ENCODE measurements at places on chromosomes 6 and 20.

GRCh38 chr6:25017932-25018567, 82.3 kb upstream of the RIPOR2 start:
- peak; percentile 36 for DNase-seq

- DNase-seq = no peak
Measured at GRCh38 chr6:7424967-7425807, 35.6 kb downstream of the RIOK1 start.

DNA sequence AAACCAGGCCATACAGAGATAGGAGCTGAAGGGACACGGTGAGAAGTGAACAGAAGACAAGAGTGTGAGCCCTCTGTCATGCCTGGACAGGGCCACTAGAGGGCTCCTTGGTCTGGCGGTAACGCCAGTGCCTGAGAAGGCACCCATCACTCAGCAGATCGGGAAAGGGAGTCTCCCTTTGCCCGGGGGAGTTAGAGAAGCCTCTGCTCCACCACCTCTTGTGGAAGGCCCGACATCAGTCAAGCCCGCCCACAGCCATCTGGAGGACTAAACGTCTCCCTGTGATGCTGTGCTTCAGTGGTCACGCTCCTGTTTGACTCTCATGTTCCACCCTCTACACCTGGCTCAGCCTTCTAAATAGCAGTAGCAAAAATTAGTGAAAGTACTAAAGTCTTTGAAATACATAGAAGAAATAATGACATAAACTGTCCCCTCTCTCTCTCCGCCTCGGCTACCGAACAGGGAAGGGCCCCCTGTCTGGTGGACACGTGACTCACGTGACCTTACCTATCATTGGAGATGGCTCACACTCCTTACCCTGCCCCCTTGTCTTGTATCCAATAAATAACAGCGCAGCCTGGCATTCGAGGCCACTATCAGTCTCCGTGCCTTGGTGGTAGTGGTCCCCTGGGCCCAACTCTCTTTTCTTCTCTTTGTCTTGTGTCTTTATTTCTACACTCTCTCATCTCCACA, 66.7 kb downstream of the RPP21 start:
- DNase-seq = peak; percentile 11

DNA sequence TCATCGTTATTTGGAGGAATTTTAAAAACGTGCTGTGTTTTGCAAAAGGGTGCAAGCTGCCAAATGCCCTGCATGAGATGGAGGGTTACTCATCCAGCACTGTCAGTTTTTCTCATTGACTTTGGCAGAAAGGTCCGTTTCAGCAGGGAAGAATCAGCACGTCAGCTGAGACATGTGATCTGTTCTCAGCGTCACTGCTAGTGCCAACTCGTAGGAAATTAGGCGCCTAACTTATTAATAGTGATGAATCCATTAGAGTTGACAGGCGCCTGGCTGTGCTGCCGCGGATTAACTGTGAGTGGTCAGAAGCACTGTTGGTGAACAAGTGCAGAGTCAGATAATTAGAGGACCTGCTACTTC, 175.5 kb upstream of the FOXQ1 start:
- DNase-seq = peak; percentile 31

- DNase-seq = no peak
Measured at GRCh38 chr6:80411486-80411885, 305.0 kb downstream of the BCKDHB start.

- DNase-seq = no peak
Measured at GRCh38 chr6:127933852-127934840, 33.3 kb upstream of the THEMIS start.

DNA sequence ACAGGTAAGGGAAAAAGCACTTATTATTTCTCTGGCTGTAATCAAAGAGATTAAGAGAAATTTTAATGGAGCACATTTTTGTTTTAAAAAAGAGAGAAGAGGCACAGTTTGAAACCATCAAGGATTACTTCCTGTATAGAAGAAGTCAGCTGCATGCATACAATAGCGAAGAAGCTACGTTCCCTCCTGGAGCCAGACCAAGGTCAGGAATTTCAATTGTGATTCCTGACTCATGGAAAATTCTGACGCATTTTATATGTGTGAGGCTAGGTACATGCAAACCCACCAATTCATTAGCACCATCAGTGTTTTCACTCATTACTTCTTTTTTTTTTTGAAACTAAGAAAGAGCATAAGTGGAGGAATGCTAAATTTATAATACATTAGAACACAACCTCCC, 232.7 kb upstream of the SGK1 start:
- no peak for DNase-seq

- DNase-seq = no peak
Measured at GRCh38 chr6:120771019-120771418, 563.3 kb downstream of the TBC1D32 start.

DNA sequence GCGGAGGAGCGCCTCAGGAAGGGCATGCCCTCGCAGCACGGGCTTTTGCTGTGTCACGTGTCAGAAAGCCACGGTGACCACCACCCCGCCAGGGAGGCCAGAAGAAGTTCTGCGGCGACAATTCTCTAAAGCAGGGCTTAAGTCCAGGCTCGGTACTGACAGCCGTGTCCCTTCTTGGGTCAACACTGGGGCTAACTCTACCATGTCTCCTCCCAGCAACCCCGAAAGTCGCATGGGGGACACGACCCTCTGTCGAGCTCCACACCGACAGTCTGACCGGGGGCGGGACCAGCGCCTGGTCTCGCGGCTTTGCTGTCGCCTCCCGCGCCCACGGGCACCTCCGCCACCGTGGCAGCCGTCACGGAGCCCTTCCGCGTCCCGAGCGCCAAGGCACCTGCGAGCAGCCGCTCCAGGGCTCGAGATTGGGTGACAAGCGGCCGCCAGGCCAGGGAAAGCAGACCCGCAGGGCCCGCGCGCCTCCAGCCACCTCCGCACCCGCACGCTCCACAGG, 534 bp downstream of the NANP start:
- DNase-seq = no peak

DNA sequence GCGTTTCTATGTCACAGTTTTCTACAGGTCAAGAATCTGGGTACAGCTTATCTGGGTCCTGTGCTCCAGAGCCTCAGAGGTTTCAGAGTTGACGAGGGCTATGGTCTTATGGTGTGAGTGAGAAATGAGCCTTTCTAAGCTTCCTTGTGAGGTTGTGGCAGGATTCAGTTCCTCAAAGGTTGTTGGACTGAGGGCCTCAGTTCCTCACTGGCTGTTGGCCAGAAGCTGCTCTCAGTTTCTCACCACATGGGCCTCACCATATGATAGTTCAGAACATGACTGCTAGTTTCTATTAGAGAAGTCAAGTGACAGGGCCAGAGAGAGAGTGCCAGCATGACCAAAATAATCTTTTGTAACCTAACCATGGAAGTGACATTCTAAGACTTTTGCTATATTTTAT, 96.1 kb downstream of the NUS1 start:
- DNase-seq = no peak

- no peak for DNase-seq
Measured at GRCh38 chr6:146297815-146298214, 245.8 kb upstream of the RAB32 start.

DNA sequence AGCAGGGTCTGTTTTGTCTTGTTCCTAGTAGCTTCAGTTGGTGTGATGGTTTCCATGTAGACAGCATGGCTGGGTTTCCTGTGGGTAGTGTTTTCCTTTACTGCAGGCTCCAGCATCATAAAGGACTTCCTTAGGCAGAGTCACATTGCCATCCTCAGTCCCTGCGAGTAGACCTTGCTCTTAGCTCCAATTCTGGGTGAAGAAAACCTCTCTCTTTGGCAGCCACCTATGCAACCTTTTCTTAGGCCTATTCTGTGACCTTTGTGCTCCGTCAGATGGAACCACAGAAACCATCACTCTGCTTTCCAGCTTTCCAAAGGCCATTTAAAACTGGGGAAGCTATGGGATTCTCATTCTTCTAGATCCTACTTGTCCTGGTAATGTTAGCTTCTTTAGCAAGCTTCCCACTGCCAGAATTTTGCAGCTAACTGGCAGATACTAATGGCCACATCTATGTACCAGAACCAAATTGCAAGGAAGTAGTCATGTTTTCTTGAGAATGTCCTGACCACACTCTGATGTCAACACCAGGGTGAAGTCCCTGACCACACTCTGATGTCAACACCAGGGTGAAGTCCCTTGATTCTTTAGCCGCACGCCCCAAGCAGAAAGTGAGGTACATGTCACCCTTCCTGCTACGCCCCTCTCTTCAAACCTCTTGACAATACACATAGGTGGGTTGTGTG, 646.6 kb upstream of the HS3ST5 start:
- no peak for DNase-seq

DNA sequence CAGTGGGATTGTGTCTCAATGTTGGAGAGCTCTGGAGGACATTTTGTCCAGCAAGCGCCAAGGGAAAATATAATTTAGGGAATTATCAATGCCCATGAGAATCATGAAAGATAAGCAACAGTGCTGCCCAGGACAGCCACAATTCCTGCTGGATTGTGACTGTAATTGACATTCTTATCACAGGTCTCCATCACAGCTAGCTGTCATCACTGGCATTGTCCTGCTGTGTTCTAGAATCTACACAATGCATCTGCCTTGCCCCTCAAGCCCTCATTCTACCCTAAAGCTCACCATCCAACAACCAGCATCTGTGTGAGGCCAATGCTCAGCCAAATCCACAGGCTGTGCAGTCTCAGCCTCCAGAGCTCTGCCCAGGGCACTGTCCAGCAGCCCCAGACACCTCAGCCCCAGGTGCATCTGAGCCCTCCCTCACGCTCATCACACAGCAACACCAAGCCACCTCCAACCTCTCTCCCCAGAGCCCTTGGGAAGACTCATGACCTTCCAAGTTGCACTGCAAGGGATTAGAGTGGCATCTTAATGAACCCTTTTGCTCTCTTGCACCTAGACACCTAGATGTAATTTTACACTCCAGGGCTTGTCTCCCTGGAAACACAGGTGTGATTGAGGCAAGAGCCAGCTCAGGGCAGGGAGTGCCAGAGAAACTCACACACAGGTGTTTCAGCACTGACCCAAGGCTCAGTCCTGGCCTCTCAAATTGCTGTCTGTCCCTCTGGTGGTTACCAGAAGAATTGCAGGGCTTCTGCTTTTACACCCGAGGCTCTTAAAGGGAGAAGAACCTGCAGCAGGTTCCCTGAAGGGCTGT, 85.2 kb upstream of the PHACTR3 start:
- no peak for DNase-seq

- no peak for DNase-seq
Measured at GRCh38 chr6:170181338-170181690, 109.6 kb downstream of the DLL1 start.

- DNase-seq = no peak
Measured at GRCh38 chr20:11654766-11655165, 262.9 kb upstream of the BTBD3 start.

GRCh38 chr6:105740946-105741645, 338.2 kb upstream of the PREP start:
- DNase-seq = no peak

DNA sequence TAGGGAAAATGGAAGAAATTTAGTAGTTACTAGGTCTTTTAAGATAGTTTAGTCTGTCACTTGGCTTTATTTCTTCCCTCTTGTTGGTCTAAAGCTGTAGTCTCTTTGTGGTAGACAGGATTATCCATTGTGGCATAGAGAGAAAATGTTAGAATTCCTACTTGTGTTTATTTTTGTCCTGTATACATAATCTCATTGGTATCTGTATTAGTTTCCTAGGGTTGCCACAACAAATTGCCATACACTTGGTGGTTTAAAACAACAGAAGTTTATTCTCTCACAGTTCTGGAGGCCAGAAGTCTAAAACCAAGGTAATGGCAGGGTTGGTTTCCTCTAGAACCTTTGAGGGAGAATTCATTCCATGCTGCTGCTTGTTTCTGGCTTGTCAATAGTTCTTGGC, 119.4 kb downstream of the ZFAND3 start:
- no peak for DNase-seq

- DNase-seq = no peak
Measured at GRCh38 chr6:32432050-32432450, 7.6 kb upstream of the HLA-DRA start.

DNA sequence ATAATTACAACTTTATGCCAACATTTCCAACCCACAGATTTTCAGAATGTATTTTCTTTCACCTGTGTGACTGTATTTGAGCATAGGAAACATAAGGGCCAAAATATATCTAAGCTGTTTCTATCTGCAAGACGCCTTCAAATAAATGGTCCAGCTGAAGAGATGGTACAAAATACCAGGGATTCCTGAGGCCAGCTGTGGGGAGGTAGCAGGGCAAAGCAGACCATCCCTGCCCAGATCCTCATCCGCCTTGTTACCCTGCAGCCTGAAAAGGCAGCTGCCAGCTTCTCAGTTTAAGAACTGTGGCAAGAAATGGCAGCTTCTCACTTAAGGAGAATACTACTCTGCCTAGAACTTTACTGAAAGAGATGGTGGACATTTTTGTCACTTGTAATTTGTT, 143.3 kb downstream of the KHDC1L start:
- no peak for DNase-seq

DNA sequence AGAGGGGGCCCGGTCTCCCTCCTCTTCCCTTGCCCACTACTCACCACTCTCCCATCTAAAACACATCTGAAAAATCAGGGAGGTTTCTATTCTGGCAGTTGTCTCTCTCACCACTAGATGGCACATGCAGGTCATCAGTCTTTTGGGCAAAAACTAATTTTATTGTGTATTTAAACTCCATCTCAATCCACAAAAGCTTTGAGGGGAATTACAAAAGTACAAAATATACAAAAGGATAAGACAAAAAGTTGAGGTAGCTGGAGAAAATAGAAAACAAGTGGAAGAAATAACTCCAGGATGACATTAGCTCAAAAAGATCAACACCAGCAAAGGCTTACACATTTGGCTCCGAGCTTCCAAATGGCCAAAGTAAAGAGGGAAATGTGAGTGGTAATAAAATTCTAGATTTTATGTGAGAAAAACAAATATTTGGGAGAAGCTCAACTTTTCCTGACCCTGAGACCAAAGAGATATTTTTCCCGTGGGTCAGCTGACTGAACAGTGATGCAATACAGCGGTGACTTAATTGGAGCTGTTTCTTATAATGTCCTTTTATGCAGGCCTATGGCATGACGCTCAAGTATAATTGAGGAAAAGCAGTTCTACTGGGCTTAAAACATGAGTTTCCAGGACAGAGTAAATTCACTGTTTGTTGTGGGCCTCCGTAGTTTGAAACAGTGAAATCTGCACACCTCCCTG, 79.8 kb upstream of the CHD6 start:
- no peak for DNase-seq

- DNase-seq = no peak
Measured at GRCh38 chr6:37480951-37481534, 18.6 kb downstream of the CCDC167 start.

DNA sequence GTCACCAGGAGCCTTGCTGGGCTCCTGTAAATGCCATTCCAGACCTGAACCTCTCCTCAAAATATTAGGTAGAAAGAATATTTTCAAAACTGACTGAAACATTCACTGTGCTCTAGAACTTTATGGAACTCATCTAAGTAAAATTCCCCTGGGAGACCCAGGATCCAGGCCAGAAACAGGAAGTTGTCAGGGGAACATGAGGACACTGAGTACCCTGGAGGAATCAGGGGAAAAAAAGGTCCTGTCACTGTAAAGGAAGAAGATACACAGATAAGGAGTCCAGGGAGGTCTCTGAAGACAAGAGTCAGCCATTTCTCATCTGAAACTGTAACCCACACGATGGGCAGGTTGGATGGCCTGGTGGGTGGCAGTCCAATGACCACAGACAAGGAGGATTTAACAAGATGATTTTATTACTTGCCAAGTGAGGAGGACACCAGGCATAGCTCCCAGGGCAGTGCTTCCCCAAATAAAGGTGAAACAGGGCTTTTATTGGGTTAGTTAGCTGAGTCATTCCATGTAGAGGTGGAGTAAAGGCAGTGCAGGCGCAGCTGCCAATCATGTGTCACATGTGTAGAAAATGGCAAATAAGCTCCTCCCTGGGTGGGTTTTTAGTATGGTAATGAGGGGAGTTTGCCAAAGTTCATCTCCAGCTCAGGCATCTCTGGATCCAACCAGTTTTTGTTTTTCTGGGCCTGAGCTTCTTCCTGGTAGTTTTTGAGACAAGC, 138.5 kb downstream of the RCAN2 start:
- no peak for DNase-seq

GRCh38 chr6:76885861-76886301, 577.4 kb downstream of the HTR1B start:
- peak; percentile 64 for DNase-seq

Measured in skeletal muscle cell (primary cell).